ENCODE measurements at places on chromosomes 2 and 18.

- DNase-seq: no peak
Measured at GRCh38 chr18:79487183-79487800, 91.6 kb downstream of the NFATC1 start.

DNA sequence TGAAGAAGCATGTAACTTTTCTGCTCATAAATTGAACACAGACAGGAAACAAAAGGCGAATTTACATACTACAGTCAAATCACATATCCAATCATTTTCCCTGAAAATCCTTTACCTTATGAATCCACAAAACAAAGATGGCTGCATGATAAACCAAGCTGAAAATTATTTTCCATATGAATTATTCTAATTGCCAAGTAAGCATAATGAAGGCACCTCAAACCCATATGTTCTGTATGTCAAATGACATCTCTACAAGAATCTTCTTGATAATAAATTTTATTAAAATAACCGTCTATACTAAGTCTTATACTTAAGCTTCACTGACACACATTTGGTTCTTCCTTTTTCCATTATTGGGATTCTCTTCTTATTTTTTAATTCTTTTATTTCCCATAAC, 1242.6 kb downstream of the CNTNAP5 start:
- DNase-seq: no peak

DNA sequence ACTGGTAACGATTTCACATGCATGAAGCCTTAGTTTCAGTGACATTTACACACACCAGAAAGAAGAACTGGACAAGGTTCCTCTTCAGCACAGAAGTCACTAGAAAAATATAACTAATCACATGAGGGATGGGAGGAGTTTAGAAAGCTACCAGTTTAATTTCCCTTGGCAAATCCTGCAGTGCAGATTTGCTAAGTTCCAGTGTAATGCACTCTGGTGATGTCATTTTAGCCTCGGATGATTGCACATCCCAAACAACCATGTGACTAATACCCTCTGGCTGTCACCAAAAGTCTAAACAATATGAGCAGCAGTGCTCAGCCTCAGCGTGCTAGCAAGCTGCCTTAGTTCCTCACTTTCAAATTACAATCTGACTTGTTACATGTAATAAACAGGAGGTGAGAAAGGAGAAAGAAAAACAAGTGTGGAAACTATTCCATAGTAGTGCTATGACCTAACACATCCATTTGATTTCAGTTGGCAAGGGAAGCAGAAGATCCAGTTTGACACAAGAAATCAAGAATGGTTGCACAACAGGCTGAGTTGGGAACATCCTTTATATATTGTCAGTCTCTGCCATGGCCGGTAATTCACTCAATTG, 35.3 kb upstream of the PPP1CB start:
- DNase-seq: no peak

DNA sequence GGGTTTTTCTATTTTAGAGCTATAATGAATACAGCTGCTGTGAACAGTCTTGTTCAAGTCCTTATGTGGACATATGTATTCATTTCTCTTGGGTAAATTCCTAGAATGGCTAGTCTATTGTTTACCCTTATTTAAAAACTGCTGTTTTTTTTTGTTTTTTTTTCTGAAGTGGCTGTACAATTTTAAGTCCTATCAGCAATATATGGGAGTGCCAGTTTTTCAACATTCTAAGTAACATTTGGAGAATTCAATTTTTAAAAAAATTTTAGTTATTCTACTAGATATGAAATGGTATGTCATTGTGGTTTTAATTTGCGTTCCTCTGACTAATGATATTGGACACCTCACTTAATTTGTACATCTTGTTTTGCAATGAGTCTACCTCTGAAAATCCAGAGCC, 349.7 kb downstream of the SATB2 start:
- DNase-seq: no peak

GRCh38 chr2:11941201-11942177, 195.1 kb downstream of the LPIN1 start:
- no peak for DNase-seq

All from stimulated activated CD4-positive, alpha-beta T cell treated with anti-CD3 and anti-CD28 coated beads, Interleukin-1b, Interleukin-23, amount 100 ng/mL, for 24 hours (primary cell).